ENCODE measurements at places on chromosomes 4 and X.

DNA sequence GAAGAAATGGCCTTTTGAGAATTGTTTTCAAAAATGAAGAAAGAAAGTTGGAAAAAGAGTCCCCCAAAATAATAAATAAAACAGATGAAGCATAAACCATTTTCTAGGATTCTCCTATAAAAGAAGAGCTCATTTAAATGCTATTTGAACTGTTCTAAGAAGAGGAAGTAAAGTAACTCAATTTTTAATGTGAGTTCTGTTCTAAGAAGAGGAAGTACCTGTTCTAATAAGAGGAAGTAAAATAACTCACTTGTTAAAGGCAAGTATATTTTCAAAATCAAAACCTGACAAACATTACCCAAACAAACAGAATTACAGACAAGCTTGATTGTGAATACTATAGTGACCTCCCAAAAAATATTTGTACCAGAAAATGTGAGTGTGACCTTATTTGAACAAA lies 1326.3 kb downstream of the C4orf33 start:
- DNase-seq: no peak

GRCh38 chrX:70979136-70979762 lies 48.4 kb upstream of the SLC7A3 start:
- no peak for DNase-seq

- no peak for DNase-seq
Observed at GRCh38 chr4:32396507-32397070, 1676.4 kb downstream of the PCDH7 start.

- no peak for DNase-seq
Observed at GRCh38 chrX:48711929-48712505, 15.5 kb downstream of the SUV39H1 start.

- no peak for DNase-seq
Observed at GRCh38 chr4:144302704-144303536, 162.4 kb upstream of the GYPA start.

DNA sequence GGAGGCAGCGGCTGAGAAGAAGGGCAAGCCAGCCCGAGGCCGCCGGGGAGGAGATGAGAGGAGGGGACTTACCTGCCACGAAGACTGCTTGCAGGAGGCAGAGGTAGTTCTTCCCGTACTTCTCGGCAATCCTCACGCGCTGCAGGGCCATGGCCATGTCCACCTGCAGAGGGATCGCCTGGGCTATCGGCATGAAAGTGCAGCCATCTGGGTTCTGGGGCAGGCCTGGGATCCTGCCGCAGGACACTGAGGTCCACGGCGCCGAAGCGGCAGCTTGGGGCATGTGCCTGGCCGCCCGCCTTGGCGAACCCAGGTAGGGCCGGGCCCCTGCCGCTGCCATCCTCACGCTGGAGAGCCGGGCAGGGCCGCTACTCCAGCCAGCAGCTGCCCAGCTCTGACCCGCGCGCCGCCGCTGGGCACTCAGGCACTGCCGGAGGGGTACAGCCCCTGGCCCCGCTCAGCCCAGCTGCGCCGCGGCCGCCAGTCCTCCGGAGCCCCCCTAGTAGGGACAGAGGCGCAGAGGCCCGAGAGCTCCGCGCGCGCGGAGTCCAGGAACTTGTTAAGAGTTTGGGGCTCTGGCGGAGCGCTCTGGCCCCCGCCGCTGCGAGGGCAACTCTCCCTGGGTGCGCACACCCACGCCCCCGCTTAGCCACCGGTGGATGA lies 16.0 kb downstream of the MCF2 start:
- DNase-seq: no peak
